ENCODE measurements at places on chromosomes 1 and 21.

DNA sequence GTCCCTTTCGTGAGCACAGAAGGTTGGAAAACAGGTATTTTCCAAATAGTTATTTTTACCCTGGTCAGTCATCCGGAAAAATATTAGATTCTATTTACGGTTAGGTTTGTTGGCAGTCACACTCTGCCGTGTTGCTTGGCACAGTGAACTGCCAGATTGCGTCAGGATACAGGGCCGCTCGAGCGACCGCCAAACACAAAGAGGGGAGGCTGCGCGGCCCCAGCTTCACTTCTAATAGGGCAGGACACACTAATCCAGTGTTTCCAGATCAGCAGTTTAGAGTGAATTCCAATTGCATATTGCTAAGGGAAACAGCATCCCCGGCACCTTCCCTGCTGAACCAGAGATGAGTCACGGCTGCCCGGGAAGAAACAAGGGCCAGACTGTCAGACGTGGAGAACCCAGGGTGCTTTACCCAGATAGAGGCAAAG lies 22.9 kb downstream of the UMODL1 start:
- DNase-seq = peak; percentile 79

GRCh38 chr1:208098773-208099172 lies 145.4 kb downstream of the PLXNA2 start:
- DNase-seq = no peak

GRCh38 chr1:12380326-12381249 lies 150.8 kb downstream of the VPS13D start:
- no peak for DNase-seq

- DNase-seq = no peak
Measured at GRCh38 chr1:246564839-246565750, 966 bp downstream of the TFB2M start.

DNA sequence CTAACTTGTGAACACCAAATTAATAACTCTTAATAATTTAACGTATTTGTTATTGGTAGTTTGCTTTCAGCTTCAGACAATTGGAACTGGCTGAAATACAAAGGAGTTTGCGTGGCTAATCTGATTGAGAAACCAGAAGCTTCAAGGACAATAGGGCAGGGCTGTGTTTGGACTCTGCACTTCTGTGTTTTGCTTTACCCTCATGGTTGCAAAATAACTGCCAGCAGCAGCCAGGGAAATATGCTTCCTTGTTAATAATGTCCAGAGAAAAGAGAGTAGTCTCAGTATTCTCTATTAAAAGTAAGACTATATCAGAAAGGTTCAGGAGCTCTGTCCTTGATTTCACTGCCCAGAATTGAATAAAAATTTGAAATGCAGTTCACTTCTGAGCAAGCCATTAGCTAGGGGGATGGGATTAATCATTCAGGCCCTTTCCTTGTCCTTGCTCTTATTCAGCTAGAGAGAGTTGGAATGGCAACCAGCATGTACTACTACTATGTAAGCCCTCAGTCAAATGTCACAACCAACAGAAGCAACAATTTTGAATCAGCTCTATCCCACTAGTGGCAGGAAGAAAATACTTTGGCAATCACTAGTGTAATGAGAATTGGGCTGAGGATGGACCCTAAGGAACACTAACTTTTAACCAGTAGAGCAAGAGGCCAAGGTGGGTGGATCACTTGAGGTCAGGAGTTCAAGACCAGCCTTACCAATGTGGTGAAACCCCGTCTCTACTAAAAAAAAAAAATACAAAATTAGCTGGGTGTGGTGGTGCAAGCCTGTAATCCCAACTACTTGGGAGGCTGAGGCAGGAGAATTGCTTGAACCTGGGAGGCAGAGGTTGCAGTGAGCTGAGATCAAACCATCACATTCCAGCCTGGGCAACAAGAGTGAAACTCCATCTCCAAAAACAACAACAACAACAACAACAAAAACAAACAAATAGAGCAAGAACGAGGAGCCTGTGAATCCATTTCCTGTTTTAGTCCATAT lies 76.8 kb downstream of the POU2F1 start:
- DNase-seq = no peak

- DNase-seq = no peak
Measured at GRCh38 chr1:98939471-98939870, 65.2 kb downstream of the PLPPR5 start.

DNA sequence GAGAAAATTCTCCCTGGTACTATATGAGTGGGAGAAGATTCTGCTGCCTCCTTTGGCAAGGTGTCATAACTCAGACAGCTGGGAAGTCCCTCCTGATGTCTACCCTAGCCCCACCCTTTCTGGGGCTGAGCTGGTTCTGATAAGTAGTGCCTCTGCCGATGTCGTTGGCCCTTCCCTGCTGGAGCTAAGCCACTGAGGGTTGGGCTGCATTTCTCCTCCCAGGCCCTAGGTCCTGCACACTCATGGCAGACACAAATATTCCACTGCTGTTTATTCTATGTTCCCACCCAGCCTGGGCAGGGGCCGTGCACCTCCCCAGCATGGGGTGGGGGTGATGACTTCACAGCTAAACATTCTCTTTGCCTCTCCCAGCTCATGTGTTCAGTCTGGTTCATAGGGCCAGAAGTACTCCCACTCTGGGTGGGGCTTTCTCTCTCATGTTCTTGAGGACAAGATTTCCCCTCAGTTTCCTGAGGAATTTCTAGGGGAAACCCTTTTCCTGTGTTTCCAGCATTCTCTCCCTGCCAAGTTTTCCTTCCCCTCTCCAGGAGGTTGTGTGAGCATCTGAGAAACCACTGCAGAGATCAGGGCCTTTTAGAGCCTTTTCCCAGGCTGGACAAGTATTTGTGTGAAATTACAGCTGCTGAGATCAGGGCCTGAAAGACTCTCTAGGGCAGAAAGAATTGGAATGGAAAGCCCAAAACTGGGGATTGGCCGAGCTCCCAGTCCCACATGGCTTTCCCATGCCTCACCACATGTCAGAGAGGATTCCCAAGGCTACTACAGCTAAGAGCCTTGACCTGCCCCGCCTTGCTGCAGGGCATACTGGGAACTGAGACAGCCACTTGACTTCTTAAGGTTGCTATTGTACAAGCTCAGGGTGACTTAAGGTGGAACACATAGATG lies 66.2 kb downstream of the ATP2B4 start:
- peak; percentile 17 for DNase-seq

GRCh38 chr1:233587958-233588799 lies 25.7 kb upstream of the KCNK1 start:
- no peak for DNase-seq

- DNase-seq = no peak
Measured at GRCh38 chr1:6121021-6121421, 59.1 kb downstream of the CHD5 start.

DNA sequence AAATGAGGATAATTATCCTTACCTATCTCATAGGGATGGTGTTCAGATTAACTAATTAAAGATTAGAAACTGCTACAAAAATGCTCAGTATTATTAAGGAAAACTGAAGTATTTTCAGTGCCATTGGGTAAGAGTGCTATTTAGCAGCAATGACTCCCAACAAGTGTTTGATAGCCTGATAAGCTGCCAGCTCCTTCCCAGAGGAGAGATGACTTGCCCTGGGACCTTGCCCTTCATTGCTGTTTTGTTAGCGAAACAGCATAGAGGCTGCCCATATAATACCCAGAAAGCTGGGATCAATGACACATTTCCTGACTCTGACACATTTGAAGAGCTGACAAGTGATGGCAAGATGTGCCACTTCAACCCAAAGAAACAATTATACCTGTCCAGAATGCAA lies 592.2 kb downstream of the ADGRL2 start:
- DNase-seq = no peak

- DNase-seq = no peak
Measured at GRCh38 chr1:188070848-188071247, 1242.1 kb downstream of the PLA2G4A start.

- peak; percentile 52 for DNase-seq
Measured at GRCh38 chr1:181113059-181113641, 24.6 kb downstream of the IER5 start.
